ENCODE measurements at places on chromosomes 4 and X. TPM values are rescaled to one million over a fixed set of nuclear protein-coding genes. Genes with fewer than 3 reads are reported as not detected.

The PAGE2B gene
- not detected for total RNA-seq

The POLN gene
- 3.3 TPM for total RNA-seq

The STPG2 gene
- total RNA-seq, result 0.76 TPM

The MCF2 gene
- total RNA-seq, result 0.18 TPM

The FAM9C gene
- not detected for total RNA-seq

The TXK gene
- total RNA-seq, result 2.4 TPM

The SERTM2 gene
- total RNA-seq, result 0.05 TPM

DNA sequence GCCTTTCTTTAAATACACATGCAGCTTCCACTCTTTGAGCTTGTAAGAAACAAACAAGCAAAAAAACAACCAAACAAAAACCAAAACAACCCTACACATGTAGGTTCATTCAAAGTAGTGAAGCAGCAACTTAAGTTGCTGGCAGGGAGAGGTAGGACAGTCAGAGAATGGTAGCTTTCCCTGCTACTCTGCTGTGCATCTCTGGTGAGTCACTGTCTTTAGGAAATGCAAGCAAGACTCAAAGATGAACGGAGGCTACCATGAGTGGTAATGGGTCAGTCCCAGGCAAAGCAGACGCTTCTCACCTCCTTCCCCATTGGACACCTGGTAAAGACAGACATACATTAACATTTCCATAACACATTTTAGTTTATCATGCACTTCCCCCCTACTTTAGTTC, 43.2 kb downstream of the PGRMC2 start:
- no peaks in the 10 kb centered on the region for H3K4me1 ChIP-seq
- DNase-seq, result no peak
- no peaks in the 10 kb centered on the region for H3K27me3 ChIP-seq
- no peak overlapping the region for H3K4me3 ChIP-seq
- H3K27ac ChIP-seq, result no peak overlapping the region

GRCh38 chrX:24113181-24113580, 36.3 kb upstream of the ZFX start:
- no peaks in the 10 kb centered on the region for H3K27me3 ChIP-seq
- no peaks in the 10 kb centered on the region for H3K4me1 ChIP-seq
- DNase-seq, result no peak

- H3K4me1 ChIP-seq, result peaks cover 26% of the 10 kb centered on the region
- H3K27me3 ChIP-seq, result no peaks in the 10 kb centered on the region
- DNase-seq, result no peak
- H3K4me3 ChIP-seq, result no peak overlapping the region
Observed at GRCh38 chr4:110107866-110108265, 90.5 kb downstream of the ELOVL6 start.

GRCh38 chr4:169621731-169622492, 1.5 kb downstream of the CLCN3 start:
- no peaks in the 10 kb centered on the region for H3K36me3 ChIP-seq
- no peak for DNase-seq
- H3K4me1 ChIP-seq, result peaks cover 30% of the 10 kb centered on the region
- peak overlapping the region; percentile 95 for H3K27ac ChIP-seq

- H3K36me3 ChIP-seq, result no peaks in the 10 kb centered on the region
- DNase-seq, result no peak
Observed at GRCh38 chr4:170242471-170242870, 152.7 kb upstream of the AADAT start.

- no peak overlapping the region for H3K27ac ChIP-seq
- no peaks in the 10 kb centered on the region for H3K36me3 ChIP-seq
- DNase-seq, result no peak
- peaks cover 7% of the 10 kb centered on the region for H3K4me1 ChIP-seq
- H3K27me3 ChIP-seq, result no peaks in the 10 kb centered on the region
Observed at GRCh38 chr4:152501846-152502536, 33.9 kb downstream of the FBXW7 start.

- H3K4me1 ChIP-seq, result no peaks in the 10 kb centered on the region
- no peak overlapping the region for H3K4me3 ChIP-seq
- DNase-seq, result no peak
- no peak overlapping the region for H3K27ac ChIP-seq
- no peaks in the 10 kb centered on the region for H3K36me3 ChIP-seq
Observed at GRCh38 chrX:110407910-110408545, 49.4 kb downstream of the RTL9 start.

Data from left lung (tissue), 14 donors.